ENCODE measurements at places on chromosomes 6 and 20. TPM values are rescaled to one million over a fixed set of nuclear protein-coding genes. Genes with fewer than 3 reads are reported as not detected.
A peak's percentile ranks its signal among the peaks of the same experiment; 100 is the strongest.

DNA sequence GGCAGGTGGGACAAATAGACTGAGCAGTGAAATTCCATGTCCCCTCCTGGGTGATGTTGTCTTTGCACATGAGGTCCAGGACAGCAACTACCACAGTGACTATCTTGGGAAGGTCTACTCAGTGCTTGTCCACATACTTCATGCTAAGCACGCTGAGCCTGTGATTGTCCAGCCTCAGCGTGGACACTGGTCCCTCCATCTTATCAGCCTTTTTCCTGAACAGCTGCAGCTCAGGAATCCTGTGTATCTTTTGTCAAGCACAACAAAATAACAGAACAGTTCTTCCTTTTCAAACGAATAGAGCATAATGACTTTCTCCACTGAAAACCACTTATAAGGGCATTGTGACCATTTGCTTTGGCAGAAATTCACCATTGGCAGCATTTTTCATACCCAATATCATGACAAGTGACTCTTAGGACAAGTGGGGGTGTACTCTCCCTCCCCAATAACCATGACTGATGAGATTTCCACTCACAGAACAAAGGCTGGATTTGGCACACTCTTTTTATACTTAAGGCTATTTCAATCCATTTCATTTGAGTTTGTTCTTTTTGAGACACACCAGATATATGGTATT lies 90.3 kb downstream of the FYN start:
- DNase-seq: no peak

- DNase-seq: no peak
Measured at GRCh38 chr6:156131221-156131903, 645.8 kb upstream of the ARID1B start.

DNA sequence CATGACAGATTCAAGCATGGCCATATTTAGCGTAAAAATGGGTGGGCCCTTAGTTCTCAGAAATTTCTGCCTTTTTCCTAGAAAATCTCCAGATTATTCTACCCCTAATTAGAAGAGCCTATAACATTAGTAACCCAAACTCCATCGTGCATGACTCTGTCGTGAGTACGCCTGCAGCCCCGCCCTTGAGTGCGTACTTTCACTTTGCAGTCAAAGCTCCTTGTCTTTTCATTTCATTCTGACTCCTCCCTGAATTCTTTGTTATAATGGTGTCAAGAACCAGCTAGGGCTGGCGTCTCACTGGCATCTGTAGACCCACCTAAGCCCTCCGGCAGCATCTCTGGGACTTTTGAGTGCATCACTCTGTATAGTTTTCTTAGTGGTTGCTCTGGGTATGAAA lies 61.7 kb upstream of the NOX3 start:
- no peak for DNase-seq

DNA sequence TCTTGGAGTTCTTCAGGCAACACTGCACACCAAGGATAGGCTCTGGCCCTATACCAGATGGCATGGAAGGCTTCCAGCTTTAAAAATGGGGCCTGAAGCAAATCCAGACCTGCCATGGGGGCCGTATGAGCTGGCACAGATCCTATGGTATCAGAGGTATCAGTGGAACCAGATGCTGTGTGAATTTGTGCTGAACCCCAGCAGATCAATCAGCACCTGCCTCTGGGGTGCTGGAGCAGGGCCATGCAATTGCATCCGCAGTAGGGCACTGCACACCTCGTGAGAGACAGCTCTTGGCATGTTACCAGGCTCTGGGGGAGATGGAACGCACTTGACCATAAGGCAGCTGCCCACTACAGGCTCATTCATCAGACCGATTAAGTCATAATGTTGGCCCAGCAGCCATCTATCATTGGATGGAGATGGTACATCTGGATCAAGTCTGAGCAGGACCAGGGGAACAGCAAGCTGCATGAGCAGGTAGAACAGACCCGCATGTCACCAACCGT lies 221.5 kb downstream of the MYLK4 start:
- no peak for DNase-seq

DNA sequence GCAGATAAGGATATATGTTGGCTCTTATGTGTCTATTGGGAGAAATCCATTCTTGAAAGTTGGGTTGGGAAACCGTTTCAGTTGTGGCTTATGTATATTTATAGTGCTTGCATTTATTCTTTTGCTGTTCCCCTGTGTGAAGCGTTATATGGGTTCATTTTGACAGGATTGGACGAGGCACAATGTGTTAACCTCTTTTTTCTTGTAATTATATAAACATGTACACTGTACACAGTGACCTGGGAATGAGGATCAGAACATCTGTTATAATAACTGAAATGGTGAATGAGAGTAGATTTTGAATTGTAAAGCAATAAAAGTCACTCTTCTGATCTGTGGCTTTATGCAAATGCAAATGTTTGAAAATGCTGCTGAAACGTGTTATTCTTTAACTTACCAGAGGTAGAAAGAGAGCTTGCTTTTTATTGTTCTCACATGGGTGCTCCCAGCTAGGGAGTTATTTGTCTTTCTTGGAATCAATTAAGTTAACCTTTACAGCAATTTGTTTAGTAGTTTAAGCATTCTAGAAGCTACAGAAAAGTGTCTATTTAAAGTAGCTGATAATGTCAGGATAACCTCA lies 213.7 kb downstream of the GRIK2 start:
- no peak for DNase-seq

DNA sequence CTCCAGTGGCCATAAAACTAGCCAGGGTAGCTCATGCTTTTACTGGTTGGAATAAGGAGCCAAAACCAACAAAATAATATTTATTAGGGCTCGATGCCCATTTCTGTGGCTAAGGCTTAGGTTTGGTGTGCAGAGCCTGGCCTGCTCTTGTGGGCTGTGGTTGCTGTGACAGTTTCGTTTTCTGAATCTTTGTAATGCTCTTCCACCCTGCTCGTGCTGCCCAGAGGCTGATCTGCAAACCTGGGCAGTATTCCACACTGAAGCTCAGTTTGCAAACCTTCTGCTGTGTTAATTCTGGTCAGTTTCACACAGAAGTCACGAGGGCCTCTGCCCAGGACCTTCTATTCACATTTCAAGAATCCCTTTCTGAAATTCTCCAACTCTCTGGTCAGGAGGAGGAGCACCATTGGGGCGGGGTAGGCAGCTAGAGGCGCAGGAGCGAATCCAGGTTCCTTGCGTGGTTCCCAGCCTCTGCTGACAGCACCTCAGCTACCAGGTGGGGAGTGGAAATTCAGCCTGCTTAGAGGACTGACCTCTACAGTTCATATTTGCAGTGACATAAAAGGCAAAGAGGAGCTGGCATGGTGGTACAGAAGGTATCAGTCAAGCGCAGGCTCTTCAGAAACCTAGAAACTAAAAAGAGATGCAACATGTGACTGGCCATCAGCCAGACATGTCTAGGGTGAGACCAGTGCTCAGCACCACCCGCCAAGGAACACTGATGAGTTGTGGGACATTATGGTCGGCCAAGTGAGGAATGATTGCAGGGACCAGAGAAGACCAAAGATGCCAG lies 14.3 kb upstream of the C20orf144 start:
- no peak for DNase-seq

DNA sequence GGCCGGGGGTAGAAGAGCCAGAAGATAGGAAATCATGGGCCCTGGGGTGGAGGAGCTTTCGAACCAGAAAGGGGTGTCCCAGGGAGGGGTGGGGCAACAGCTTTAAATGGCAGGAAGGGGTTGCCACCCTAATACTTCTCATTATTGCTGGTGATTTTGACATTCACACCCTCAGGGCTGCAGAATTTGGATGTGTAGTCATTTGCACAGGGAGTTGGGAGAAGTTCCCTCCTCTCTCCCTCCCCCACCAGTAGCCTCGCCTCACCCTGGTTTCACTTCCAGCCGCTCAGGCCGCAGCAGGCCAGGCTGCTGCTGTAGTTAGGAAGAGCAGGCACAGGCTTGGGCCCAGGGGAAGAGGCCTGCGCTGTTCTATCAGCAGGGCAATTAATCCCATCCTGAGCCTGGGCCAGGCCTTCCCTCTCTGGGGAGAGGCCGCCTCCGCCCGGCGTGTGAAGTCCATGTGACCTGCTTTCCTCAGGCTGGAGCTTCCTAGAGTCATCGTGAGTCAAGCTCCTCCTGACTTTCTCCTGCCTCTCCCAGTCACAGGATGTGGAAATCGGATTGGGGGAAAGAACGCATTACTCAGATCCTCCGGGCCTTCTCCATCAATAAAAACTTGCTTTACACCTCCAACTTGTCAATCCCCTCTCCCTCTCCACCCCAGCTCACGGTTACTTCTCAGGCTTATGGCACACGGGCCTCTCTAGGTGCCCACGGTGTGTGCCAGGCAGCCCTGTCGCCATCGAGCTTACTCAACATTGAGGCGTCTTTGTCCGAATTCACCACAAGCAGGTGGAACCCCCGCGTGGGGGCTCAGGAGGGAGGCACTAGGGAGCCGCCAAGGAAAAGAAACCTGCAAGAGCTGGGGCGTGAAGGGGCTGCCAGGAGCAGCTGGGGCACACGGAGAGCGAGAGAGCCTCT lies 7.8 kb downstream of the ADTRP start:
- DNase-seq: peak; percentile 91

GRCh38 chr20:4266183-4266582 lies 250.8 kb upstream of the RNF24 start:
- no peak for DNase-seq

The MOG gene
- total RNA-seq: 1.7 TPM

The MYLK4 gene
- 1.6 TPM for total RNA-seq

The SRMS gene
- not detected for total RNA-seq

The OOEP gene
- not detected for total RNA-seq

All from left cardiac atrium (tissue), 4 donors.